A549 treated with RU486 at 1 μM for 4 hours (cell line): ENCODE measurements at places on chromosomes 1 and 21. TPM values are rescaled to one million over a fixed set of nuclear protein-coding genes. Genes with fewer than 3 reads are reported as not detected.

Gene OR2T1
- total RNA-seq: not detected in 5 replicates

Gene CFAP410
- 5.6 to 11.1 TPM (median 8.5 TPM) in 5 replicates for total RNA-seq

Gene HTR6
- 0.13 to 0.22 TPM (median 0.14 TPM) in 4 of 5 replicates, not detected in the other for total RNA-seq

Gene OR2T11
- total RNA-seq: not detected in 5 replicates

Gene PCBP3
- 0.89 to 1.5 TPM (median 1.1 TPM) in 5 replicates for total RNA-seq

Gene SELENBP1
- 5.4 to 7.8 TPM (median 6.2 TPM) in 5 replicates for total RNA-seq

Gene GJA9
- total RNA-seq: not detected in 5 replicates

Gene BRDT
- not detected in 5 replicates for total RNA-seq

Gene METTL13
- 40.5 to 49.1 TPM (median 46.1 TPM) in 5 replicates for total RNA-seq

Gene AGBL4
- total RNA-seq: not detected in 5 replicates

Gene URB1
- 10.6 to 13.3 TPM (median 12.4 TPM) in 5 replicates for total RNA-seq

Gene TRIM46
- 1.1 to 2.2 TPM (median 1.4 TPM) in 5 replicates for total RNA-seq

Gene SAMD11
- 19.4 to 36.1 TPM (median 30.2 TPM) in 5 replicates for total RNA-seq

Gene OLFML2B
- total RNA-seq: 0.32 to 0.67 TPM (median 0.38 TPM) in 5 replicates

Gene TMEM200B
- 0.07 to 0.16 TPM (median 0.15 TPM) in 4 of 5 replicates, not detected in the other for total RNA-seq

Gene CCDC27
- not detected in 5 replicates for total RNA-seq

Gene FABP3
- not detected in 5 replicates for total RNA-seq

Gene RNU1-2
- total RNA-seq: 5.0 TPM in 1 of 5 replicates, not detected in the others

Gene SLAMF1
- total RNA-seq: not detected in 5 replicates

Gene ITLN2
- total RNA-seq: 0.22 to 0.33 TPM in 2 of 5 replicates, not detected in the others

Gene ALG14
- total RNA-seq: 4.9 to 14.3 TPM (median 5.7 TPM) in 5 replicates

Gene CD164L2
- not detected in 5 replicates for total RNA-seq

Gene MTFR1L
- total RNA-seq: 20.6 to 24.0 TPM (median 23.4 TPM) in 5 replicates

Gene RAB3B
- total RNA-seq: 5.5 to 10.8 TPM (median 7.2 TPM) in 5 replicates

Gene PCP4
- not detected in 5 replicates for total RNA-seq

Gene TOE1
- total RNA-seq: 12.0 to 15.6 TPM (median 15.0 TPM) in 5 replicates

Gene ILDR2
- 0.02 to 0.05 TPM in 2 of 5 replicates, not detected in the others for total RNA-seq

Gene MIB2
- total RNA-seq: 8.3 to 20.2 TPM (median 17.1 TPM) in 5 replicates

Gene MCOLN2
- total RNA-seq: 0.73 to 2.8 TPM (median 2.3 TPM) in 5 replicates

Gene LMOD1
- total RNA-seq: 0.05 TPM in 1 of 5 replicates, not detected in the others

Gene MSH4
- not detected in 5 replicates for total RNA-seq

Gene IL19
- total RNA-seq: not detected in 5 replicates

Gene DNAI4
- total RNA-seq: 0.28 to 1.4 TPM (median 0.61 TPM) in 4 of 5 replicates, not detected in the other

Gene MTHFR
- total RNA-seq: 3.8 to 4.6 TPM (median 4.0 TPM) in 5 replicates

Gene LAMC2
- 21.0 to 28.9 TPM (median 24.9 TPM) in 5 replicates for total RNA-seq

Gene SLC9A1
- total RNA-seq: 10.3 to 14.0 TPM (median 13.7 TPM) in 5 replicates

Gene OR2T2
- not detected in 5 replicates for total RNA-seq

Gene EFCAB7
- total RNA-seq: 2.6 to 3.5 TPM (median 3.0 TPM) in 5 replicates

Gene NR1I3
- not detected in 5 replicates for total RNA-seq

Gene FAM43B
- total RNA-seq: 3.7 to 6.6 TPM (median 5.0 TPM) in 5 replicates

Gene SFN
- total RNA-seq: 480 to 623 TPM (median 596 TPM) in 5 replicates

Gene CHTOP
- total RNA-seq: 66.4 to 82.5 TPM (median 76.1 TPM) in 5 replicates

Gene MOB3C
- total RNA-seq: 3.4 to 4.8 TPM (median 4.2 TPM) in 5 replicates

Gene CYP4Z1
- not detected in 5 replicates for total RNA-seq

Gene GSTM5
- not detected in 5 replicates for total RNA-seq

Gene MPL
- total RNA-seq: 0.31 TPM in 1 of 5 replicates, not detected in the others

Gene OR14K1
- total RNA-seq: not detected in 5 replicates

Gene NR0B2
- total RNA-seq: not detected in 5 replicates

Gene ZBTB8B
- not detected in 5 replicates for total RNA-seq

Gene ST6GALNAC3
- total RNA-seq: 0.43 to 0.75 TPM (median 0.49 TPM) in 5 replicates

Gene ETV3L
- not detected in 5 replicates for total RNA-seq

Gene XCL1
- total RNA-seq: not detected in 5 replicates

Gene RYR2
- 0.07 to 0.18 TPM (median 0.12 TPM) in 3 of 5 replicates, not detected in the others for total RNA-seq

Gene ATP5IF1
- 164 to 185 TPM (median 172 TPM) in 5 replicates for total RNA-seq

Gene CELF3
- not detected in 5 replicates for total RNA-seq

Gene SPATA17
- total RNA-seq: 2.7 to 3.9 TPM (median 2.8 TPM) in 5 replicates

Gene FCAMR
- not detected in 5 replicates for total RNA-seq
